Stimulated activated CD4-positive, alpha-beta T cell treated with anti-CD3 and anti-CD28 coated beads, Interleukin-1b, Interleukin-23, amount 100 ng/mL, for 1 hour (primary cell): ENCODE measurements at places on chromosomes 13 and 19.

DNA sequence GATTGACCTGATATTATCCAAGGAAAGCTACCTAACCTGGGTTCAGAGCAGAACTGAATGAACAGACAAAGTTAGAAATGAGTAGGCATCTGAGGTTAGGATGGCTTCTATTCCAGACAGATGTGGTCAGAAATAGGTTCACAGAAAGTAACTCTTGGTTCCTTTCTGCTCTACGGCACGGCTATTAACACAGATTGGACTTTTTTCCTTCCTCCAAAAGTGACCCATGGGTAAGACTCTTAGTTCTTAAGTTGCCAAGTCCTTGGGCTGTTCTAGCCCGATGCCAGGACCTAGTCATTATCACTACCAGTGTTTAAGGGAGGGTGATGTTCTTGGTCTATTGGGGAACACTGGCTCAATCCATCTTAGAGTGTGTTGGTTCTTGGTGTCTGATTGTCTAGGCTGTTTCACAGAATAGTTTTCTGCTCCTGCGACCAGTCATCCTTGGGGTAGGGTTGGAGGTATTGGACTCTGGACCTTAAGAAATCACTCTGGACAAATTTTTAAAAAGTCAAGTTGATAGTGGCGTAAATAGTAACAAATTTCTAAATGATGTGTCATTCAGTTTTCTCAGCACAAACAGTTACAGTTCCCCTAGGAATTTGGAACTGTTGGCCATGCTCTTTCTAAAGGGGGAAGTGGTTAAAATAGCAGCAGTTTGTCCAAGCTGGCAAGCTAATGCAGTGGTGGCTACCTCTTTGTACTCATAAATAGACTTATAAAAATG lies 60.1 kb upstream of the MYCBP2 start:
- no peak for DNase-seq

DNA sequence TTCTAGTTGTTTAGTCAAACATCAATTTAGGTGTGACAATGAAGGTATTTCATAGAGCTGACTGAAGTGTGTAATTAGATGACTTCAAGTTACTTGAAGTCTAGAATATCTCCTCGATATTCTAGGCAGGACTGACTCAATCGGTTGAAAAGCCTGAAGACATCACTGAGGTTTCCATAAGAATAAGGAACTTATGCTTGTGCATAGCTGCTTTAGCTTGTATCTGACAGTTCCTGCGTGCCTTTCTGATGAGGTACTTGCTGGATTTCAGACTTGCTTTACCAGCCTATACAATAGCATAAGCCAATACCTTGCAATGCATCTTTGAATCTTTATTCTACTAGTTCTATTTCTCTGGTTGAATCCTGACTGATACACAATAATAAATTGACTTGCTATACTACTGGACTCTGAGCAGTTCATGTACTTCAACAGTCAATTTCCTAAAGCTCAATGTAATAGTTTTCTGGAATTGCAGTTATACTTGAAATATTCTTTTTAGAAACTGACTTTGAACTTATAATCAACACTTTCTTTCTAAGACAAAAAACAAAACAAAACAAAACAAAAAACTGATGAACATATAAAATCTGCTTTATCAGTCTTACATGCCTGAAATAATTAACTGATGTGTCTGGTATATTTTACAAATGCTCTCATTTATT lies 1534.8 kb downstream of the SLITRK5 start:
- no peak for DNase-seq

- DNase-seq = no peak
Measured at GRCh38 chr13:20441056-20441455, 84.6 kb downstream of the CRYL1 start.

DNA sequence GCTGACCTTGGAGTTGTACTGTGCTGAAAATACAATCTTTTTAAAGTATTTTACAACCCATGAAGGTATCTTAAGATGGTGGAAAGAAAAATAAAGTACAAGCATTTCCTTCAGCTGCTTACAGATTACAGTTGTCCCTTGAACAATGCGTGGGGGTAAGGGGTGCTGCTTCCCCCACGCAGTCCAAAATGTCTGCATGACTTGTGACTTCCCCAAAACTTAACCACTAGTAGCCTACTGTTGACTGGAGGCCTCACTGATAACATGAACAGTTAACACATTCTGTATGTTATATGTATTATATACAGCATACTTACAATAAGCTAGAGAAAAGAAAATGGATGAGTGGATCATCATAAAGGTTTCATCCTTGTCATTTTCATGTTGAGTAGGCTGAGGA lies 45.3 kb upstream of the ZNF599 start:
- DNase-seq = no peak

- no peak for DNase-seq
Measured at GRCh38 chr13:111485491-111486250, 165.2 kb downstream of the TEX29 start.

GRCh38 chr13:110965038-110965754 lies 50.3 kb upstream of the ANKRD10 start:
- DNase-seq = no peak

DNA sequence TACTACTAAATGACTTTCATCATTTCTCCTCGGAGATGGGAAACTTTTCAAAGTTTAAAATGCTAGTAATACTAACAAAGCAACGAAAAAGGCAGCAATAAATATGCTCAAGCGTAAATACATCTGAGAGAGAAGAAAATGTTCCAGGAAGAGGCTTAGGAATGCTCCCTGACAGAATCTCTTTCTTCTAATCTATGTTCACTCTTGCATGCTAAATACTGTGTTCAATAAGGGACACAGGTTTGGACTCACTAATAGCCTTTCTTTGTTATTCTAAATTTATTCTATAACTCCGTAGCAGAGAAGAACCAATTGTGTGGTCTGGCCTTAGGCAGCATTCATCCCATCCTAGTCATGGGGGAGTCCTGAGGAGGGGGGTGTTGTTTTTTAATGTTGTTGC lies 823.0 kb downstream of the PCDH9 start:
- DNase-seq = no peak

DNA sequence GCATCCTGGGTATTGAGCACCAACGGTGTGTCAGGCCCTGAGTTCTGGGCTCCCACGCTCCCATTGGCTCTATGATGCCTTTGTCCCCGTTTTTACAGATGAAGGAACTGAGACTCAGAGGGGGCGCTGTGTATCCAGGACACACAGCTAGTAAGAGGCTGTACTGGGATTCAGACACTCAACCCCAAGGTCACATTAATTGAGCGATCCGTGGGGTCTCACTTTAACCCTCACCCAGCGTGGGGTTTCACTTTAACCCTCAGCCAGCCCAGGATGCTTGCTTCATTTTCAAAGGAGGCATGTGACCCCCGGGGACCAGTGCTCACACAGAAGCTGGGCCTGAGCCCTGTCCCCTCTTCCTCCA lies 42.6 kb downstream of the CYP4F22 start:
- DNase-seq = peak; percentile 7

GRCh38 chr13:77853703-77854102 lies 64.9 kb downstream of the EDNRB start:
- DNase-seq = no peak

DNA sequence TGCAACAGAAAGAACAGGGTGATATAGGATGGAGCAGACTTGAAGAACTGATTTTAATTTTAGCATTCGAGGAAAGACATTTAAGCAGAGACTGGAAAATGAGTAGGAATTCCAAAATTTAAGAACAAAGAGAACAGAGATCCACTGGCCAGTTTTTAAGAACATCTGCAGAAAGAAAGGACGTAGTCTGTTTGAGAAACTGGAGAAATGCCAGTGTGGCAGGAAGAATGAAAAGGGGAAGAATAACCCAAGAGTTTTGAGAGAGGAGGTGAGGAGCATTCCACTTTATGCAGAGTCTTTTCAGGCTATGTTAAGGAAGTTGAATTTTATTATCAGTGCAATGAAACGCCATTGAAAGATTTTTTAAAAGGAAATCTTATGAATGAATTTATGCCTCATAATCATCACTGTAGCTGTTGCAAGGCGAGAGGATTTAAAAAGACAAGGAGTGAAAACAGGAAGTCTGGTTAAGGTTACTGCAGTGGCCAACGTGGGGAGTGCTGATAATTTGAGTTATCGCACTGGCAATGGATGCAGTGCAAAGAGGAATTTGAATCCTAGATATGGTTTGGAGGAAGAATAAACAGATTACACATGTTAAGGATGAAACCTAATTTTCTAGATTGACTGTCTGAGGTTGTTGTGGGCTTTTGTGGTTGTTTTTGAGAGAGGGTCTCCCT lies 253.8 kb downstream of the DACH1 start:
- no peak for DNase-seq

- DNase-seq = no peak
Measured at GRCh38 chr19:38862321-38863059, 12.7 kb upstream of the HNRNPL start.
